ENCODE measurements at places on chromosomes 2 and 18. TPM values are rescaled to one million over a fixed set of nuclear protein-coding genes. Genes with fewer than 3 reads are reported as not detected.

LOXHD1 gene
- total RNA-seq: 0.18 TPM

DNA sequence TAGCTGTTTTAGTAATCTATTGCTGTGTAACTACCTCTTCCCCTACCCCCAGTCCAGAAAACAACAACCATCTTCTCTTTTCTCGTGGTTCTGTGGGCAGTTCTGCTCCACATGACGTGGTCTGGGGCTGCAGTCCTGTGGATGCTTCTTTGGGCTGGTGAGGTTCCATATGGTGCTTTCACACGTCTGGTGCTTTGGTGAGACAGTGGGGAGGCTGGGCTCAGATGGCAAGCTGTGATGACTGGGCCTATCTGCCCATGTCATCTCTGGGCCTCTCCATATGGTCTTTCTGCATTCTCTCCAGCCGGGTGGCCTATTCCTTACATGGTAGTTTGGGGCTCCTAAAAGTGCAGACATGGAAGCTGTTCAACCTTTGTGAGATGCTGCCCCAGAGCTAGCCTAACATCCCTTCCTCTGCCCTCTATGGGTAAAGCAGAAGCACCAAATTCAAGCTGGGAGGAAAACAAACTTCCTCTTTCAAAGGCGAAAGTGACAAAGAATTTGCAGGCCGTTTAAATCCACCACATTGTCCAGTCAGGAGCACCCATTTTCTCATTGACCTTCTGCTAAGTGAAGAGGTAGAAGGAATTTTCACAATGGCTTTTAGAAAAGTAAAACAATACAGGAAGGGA lies 68.3 kb upstream of the IL1R1 start:
- DNase-seq: no peak

AP1S3 gene
- 2.9 TPM for total RNA-seq

PLEKHA3 gene
- 28.9 TPM for total RNA-seq

EFEMP1 gene
- total RNA-seq: 0.30 TPM

DNA sequence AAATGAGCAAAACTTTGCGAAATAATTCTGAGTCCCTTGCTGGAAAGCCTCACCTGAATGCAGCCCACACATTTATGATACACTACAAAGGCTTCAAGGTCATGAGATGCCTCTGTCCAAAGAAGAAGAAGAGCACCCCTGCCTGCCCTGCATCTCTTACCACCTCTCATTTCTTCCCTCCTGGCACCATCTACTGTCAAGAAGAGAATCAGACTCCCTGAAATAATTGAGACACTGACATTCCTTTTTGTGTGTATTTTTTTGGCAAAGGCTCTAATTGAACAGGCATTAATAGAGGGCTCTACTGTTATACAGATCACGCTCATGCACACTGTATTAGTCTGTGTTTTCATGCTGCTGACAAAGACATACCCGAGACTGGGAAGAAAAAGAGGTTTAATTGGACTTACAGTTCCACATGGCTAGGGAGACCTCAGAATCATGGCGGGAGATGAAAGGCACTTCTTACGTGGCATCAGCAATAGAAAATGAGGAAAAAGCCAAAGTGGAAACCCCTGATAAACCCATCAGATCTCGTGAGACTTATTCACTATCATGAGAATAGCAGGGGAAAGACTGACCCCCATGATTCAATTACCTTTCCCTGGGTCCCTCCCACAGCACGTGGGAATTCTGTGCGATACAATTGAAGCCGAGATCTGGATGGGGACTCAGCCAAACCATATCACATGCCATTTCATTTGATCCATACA lies 176.3 kb downstream of the ALPK2 start:
- no peak for DNase-seq

GRCh38 chr2:101793277-101793969 lies 95.9 kb downstream of the MAP4K4 start:
- DNase-seq: no peak

TFCP2L1 gene
- total RNA-seq: 0.18 TPM

DNA sequence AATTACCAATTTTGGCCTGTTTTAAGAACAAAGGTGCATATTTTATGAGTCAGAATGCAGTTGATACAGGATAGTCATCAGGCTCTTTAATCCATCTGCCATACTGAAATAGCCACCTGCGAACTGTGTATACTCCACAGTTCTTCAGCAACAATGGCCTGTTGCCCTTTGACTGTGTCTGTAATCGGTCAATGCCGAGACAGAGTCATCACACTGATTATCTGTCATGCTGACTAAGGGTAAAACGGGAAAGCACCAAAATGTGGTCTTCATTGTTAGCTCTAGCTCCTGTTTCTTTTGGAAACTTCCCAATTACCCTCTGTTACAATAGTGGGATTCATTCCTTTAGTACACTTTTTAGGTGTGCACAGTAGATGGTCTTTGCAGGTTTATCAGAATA lies 871.7 kb downstream of the DPP10 start:
- no peak for DNase-seq
